Stimulated activated CD8-positive, alpha-beta memory T cell treated with anti-CD3 and anti-CD28 coated beads, Interleukin-7, amount 100 ng/mL, for 24 hours (primary cell): ENCODE measurements at places on chromosomes 16 and 17.

GRCh38 chr16:79217375-79218011 lies 383.0 kb downstream of the MAF start:
- no peak for DNase-seq

- no peak for DNase-seq
These were observed 13.1 kb upstream of the RNF213 start for GRCh38 chr17:80247561-80247960.

DNA sequence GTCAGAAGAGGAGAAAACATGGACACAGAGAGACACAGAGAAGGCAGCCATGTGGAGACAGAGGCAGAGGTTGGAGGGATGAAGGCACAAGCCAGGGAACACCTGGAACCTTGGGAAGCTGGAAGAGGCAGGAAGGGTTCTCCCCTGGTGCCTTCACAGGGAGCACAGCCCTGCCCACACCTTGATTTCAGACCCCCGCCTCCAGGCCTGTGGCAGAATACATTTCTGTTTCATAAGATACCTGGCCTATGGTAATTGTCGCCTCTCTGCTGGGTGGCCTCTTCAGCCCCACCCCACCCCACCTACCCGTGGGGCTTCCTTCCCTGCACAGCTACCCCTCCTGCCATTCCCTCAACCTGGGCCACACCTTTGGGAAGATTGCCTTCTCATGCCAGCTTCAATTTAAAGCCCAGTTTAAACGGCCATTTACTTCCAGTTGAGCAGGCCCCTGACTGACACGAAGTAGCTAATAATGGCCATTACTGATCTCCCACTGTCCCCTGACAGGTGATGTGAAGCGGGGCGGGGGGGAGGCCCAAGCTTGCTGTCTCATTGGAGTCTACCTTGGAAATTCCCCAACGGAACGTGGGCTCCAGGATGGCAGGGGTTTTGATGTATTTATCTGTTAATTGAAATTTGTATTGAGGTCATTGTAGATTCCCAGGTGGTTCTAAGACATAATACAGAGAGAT lies 291.7 kb upstream of the FOXF1 start:
- DNase-seq = no peak

DNA sequence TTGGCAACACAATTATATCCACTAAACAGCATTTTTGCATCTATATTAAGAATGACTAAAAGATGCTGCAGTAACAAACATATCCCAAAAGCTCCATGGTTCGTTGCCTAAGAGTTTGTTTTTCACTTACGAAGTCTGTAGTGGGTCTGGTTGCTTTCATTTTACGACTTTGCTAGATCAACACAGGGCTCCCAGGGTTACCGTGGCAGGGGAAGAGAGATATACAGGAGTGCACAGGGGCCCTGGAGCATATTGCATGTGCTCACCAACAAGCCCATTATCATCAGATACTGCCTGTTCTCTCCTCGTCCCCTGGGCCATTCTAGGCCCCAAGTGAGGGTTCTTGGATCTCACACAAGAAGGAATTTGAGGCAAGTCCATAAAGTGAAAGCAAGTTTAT lies 3.1 kb upstream of the MMP2 start:
- DNase-seq = no peak

- DNase-seq = no peak
These were observed 49.3 kb upstream of the CDR2 start for GRCh38 chr16:22423716-22424115.

- DNase-seq = no peak
These were observed 1.3 kb downstream of the GNGT2 start for GRCh38 chr17:49209061-49209571.

DNA sequence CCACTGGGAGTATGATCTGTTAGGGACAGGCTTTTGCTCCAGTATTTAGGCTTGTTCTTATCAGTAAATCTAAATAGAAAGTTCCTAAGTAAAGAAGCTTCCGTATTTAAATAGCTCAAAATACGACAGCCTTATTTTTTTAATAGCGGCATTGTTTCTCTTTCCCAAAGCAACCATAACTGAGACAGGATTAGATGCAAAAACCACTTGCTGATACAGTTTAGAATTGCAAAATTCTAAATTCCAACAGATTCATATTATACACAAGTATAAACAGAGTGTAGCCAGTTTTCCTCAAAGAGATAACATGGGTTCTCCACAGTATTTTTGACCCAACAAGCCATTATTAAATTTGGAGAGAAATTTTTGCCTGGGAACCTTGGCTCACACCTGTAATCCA lies 276.7 kb downstream of the FTO start:
- DNase-seq = no peak

DNA sequence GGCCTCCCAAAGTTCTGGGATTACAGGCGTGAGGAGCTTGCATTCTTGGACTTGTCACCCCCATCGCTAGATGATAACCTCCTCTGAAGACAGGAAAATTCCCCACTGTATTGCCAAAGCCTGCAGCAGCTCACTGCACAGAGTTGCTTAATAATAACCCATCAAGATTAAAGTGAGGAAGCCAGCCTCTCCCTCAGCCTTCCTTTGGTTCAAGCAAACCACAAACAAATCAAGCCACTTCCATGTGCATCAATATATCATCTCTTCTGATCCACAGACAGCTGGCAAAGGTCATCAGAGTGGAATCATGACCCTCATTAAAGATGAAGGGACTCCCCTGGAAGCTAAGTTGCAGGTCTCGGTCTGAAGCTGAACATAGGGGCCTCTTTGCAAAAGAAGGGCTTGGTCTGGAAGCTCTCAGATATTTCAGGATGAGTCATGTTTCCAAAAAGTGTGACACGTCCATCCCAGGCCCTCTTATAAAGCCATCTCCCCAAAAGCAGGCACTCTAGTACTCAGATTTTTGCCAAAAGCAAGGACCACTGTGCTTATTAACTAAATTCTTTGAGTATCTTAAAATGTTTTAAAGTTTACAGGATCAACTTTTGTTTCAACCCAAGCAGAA lies 4.8 kb downstream of the EMP2 start:
- DNase-seq = no peak
